ENCODE measurements at places on chromosomes 3 and 15.

GRCh38 chr3:10173926-10174435 lies 9.3 kb downstream of the IRAK2 start:
- DNase-seq: peak; percentile 71

DNA sequence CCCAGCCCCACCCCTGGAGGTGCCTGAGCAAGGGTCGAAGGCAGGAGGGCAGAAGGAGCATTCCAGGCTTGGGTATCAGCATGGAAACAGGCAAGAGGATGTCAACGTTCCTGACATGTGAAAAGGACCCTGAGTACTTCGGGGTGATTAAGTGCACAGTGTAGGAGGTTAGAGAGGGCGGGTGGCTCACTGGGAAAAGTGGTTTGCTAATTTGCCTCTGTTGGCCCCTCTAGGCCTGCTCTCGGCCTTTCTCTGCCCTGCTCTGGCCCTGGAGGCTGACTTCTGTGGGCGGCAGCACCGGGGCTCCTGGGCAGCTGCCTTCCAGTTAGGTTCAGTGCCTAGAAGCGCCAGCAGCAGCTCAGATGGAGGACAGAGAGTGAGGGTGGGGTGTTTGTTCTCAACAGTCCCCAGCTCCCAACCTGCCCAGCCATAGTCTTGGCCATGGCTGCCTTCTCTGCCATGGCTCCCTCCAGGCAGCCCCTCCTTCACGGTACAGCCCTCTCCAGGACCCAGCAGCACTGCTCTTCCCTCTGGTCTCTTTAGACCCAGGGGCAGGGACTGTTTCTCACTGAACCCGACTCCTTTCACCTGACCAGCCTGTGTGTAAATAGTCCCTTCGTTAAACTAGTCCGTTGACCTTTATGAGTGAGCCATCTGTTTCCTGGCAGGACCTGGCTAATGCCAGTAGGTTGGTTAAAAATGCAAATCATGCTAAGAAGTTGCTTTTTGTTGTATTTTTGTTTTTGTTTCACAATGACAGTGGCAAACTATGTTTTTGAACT lies 107.1 kb upstream of the TPM1 start:
- no peak for DNase-seq

- no peak for DNase-seq
Observed at GRCh38 chr3:102936511-102937045, 501.8 kb downstream of the ZPLD1 start.

DNA sequence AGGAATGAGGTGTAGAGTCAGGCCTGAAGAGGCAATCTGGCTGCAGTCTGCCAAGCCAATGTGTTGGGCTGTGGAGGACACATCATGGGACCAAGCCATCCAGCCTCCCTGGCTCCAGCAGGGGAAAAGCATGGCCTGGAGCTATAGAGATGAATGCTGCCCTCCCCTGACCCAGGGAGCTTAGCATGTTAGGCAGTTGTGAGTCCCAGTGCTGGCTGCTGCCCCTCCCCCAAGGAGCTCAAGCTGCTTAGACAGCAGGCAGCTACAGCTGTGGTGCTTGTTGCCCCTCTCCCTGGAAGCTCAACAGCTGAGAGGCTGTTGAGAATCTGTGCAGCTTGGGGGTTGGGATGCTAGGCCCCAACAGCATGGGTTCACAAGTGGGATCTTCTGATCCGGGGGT lies 85.6 kb upstream of the DNAJC19 start:
- no peak for DNase-seq

DNA sequence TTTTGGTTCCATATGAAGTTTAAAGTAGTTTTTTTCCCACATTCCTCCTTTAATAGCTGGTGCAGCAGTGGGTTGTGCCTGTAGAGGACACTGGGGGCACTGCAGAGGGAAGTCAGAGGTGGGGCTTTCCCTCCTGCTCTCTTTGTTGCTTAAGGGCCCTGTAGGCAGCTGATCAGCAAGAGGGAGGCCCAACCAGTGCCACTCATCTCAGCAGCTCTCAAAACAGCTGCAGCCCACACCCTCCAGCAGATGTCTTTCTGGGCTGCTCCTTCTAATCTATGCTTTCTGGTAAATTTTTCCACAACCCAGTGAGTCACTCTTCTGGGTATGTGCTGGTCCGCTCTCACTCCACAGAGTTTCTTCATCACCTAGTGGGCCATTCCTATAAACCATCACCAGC lies 263.8 kb downstream of the FEZF2 start:
- no peak for DNase-seq

- DNase-seq: no peak
Observed at GRCh38 chr3:13193320-13194284, 120.4 kb upstream of the IQSEC1 start.

GRCh38 chr3:195119461-195120266 lies 151.3 kb downstream of the XXYLT1 start:
- DNase-seq: no peak
